Stimulated activated naive B cell treated with anti-CD40 and anti-IgM and Interleukin-4, amounts not matched to agents 10 μg/mL and 1 μg/mL and 100 μg/mL, for 72 hours (primary cell): ENCODE measurements at places on chromosomes 12 and 14.

- DNase-seq: no peak
These were observed 16.6 kb upstream of the PLEK2 start for GRCh38 chr14:67428501-67429031.

DNA sequence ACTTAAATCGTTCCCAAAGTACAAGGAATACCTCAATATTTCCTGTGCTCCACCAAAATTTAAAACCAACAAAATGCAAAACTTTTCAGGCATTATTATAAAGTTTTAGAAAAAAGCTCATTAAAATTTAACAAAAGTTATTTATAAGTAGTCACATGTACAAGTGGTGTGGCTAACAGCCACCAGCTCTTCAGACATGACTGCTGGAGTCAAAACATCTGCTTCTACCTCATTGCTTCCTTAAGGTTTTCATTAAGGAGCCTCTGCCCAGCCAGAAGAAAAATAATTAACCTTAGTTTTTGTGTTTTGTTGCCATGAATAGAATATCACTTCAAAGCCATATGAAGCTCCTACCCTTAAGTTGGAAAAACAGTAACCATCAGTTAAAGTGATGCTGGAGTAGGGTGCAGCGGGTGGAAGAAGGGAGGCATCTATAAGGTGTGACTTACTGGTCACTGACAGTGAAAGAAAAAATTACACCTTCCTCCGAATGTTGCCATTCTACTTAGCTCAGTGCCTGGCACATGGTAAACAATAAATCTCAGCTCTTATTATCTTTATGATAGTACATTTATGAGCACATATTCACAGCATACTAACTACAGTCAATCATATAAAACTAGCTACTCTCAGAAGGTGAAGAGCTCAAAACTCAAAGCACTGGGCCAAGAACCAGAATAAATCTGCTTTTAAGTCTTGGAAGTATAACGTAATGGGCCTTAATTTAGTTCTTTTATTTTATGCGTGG is 57.7 kb downstream of the GALC start:
- DNase-seq: no peak

GRCh38 chr14:100790502-100791347 is 35.2 kb upstream of the MEG3 start:
- no peak for DNase-seq

DNA sequence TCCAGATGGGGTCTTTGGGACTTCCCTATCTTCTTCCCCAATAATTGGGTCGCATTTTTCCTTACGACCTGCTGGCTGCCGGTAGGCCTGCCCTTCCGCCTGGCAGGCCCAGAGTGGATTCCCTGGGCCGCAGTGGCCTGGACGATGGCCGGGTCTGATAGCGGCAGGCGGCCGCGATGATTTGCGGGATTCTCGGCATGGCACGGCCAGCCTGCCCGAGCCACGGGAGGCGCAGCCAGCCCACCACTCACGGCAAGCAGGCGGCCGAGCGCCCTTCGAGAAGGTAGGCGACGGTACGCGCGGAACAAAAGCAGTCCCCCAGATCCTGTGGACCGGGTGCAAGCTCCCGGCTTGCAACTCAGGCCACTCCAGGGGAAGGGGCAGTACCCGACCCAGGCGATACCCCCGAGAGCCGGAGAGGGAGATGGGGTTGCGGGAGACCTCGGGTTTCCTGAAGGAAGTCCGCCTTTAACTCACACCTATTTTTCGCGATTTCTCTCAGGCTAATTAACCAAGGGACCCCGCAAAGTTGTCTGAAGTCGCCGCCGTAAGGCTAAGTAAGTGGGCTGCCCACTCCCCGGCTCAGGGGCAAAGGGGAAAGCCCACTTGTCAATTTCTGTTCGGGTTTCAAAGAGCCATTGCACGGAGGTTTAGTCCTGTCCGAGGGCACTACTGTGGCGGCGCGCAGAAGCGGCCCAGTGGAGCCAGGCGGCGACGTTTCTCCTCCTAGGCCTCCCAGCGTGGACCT is 1.4 kb upstream of the GSC start:
- no peak for DNase-seq

DNA sequence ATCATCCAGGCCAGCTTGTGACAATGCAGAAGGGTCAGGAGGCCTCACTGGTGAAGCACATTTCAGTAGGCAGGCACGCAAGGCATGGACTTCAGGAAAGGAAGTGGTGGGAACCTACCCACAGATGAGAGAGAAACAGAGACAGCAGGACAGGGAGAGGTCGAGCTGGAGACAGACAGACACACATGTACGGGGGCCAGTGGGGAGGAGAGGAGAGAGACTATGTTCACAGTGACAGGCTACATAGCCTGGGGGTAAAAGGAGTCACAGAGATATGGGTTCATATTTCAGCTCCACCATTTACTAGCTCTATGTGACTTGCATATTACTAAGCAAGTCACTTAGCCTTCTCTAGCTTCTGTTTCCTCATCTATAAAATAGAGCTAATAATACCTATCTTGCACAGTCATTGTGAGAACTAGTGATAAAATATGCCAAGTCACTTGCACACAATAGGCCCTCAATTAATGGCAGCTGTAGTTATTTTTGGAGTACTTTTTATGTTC is 91.1 kb upstream of the FUT8 start:
- no peak for DNase-seq

DNA sequence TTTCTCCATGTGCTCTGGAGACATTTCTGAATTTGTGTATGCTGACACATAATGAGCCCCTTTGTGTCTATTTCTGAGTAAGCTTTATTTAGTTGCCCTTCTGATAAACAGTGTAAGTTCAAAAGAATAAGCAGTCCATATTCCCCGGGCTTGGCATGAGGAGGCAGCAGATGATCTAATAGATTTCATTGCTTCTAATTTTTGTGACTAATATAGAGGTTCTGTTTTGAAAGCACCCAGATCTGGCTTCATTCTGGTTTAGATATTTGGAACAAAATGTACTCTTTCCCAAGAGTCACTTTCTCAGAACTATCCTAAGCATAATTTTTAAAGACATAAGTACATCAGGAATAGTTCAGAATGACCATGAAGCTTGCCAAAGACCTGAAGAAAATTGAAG is 290.9 kb downstream of the BTG1 start:
- DNase-seq: no peak

GRCh38 chr12:90216020-90216552 is 507.4 kb upstream of the ATP2B1 start:
- DNase-seq: no peak

- no peak for DNase-seq
These were observed 192.4 kb downstream of the FUT8 start for GRCh38 chr14:65604936-65605335.

DNA sequence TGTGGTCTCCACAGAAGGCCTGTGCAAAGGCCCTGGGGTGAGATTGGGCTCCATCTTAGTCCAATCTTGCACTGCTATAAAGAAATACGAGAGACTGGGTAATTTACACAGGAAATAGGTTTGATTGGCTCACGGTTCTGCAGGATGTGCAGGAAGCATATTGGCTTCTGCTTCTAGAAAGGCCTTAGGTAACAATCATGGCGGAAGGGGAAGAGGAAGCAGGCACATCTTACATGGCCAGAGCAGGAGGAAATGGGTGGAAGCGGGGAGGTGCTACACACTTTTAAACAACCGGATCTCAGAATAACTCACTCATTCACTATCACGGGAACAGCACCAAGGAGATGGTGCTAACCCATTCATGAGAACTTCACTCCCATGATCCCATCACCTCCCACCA is 55.4 kb downstream of the FAR2 start:
- DNase-seq: no peak

DNA sequence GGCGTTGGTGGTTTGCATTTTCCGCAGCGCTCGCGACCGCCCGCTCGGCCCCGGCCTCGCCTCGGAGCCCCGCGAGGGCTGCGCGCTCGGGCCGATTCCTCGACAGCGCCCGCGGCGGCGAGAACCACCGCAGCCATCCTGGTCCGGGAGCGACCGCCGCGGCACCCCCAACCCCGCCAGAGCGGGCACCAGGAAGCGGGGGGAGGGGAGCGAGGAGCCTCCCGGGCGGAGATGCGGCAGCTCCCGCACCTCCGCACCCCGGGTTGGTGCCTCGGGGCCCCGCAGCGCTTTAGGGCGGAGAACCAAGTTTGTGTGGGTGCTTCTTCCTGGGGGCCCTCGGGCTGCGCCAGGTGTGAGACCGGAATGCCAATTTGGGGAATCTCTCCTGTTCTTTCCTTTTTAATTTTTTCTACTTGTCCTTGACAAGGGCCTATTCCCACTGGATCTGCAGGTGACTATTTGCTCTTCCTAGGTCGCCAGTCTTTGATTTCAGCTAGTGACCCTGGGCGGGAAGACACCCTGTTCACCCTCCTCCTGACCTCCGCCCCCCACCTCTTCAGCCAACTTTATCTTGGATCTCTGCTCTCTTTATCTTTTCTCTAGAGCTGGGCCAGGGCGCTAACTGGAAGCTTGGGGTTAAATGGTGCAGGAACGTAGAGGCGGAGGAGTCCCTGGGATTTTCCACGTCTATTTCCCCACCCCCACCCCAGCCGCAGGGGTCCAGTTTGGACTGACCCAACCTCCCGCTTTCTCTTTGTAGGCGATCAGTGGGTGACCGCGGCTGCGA is at the start of gene SOCS2:
TSS of gene SOCS2 (plus strand) at position 751 of the 787 bp plus-strand sequence. CDS start 223 bp downstream, outside the sequence.
- DNase-seq: peak; percentile 26

GRCh38 chr14:24834956-24835355 is 201.0 kb upstream of the GZMB start:
- DNase-seq: no peak

DNA sequence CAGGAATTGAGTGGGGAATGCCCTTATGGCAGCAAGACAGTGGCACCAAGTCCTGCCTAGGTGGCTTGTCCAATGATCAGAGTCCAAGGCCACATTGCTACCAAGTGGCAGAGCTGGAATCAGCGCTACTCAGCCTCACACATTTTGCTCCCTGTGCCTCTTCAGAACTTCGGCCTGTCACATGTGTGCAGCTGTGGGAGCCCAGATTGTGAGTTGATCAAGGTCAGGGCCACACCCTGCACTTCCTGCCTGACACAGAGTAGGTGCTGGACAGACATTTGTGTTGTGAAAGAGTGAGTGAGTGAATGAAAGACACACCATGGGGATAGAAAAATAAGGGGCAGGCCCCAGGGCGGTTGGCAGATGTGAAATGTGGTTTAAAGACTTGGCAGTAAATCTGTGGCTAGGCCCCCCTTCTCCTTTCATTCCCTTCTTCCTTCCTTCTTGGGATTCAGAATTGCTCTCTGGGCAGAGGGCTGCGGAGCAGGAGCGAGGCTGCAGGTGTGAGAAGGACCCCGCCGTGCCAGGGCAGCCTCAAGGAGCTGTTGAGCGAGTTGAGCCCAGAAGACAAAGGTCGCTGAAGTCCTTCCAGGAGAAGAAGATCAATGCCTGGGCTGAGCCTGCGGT is 83.5 kb downstream of the SLC25A47 start:
- no peak for DNase-seq

DNA sequence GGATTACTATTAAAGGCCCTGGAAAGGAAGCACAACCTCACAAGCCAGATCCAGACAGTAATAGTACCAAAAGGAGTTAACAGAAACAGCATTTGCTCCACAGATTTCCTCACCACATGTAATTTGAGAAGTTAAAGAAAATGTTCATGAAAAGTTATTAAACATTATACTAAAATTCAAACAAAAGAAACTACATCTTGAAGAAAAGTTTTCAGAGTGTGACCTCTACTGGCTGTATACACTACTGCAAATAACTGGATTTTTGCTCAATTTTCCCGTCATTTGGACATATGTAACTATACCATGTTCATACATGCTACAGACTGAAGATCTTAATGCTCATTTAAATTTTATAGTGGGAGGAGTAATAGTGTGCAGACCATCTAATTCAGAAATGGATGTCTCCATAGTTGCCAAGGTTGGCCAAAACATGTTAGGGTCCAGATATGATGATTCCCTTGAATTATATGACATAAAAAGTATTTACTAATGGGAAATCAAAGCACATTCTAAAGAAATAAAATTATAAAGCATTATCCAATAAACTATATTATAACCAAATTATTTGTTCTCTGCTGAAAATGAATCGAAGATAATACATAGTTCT is 5.6 kb downstream of the KRR1 start:
- no peak for DNase-seq

DNA sequence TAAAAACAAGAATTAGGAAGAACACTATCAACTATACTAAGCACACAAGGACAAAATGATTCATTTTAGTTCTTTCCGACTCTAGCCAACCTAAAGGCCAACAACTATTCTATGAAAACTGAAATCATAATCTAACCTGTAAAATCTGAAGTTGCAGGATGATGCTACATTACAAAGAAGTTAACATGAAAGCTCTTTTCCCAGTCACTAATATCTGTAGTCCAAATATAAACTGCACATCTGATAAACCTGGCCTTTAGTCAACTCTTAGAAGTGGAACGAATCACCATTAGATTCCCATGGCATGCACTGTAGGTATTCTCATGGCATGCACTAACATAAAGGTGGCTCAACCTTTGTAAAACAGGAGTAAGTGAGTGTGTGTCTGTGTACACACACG is 41.7 kb downstream of the BLTP3B start:
- DNase-seq: no peak

DNA sequence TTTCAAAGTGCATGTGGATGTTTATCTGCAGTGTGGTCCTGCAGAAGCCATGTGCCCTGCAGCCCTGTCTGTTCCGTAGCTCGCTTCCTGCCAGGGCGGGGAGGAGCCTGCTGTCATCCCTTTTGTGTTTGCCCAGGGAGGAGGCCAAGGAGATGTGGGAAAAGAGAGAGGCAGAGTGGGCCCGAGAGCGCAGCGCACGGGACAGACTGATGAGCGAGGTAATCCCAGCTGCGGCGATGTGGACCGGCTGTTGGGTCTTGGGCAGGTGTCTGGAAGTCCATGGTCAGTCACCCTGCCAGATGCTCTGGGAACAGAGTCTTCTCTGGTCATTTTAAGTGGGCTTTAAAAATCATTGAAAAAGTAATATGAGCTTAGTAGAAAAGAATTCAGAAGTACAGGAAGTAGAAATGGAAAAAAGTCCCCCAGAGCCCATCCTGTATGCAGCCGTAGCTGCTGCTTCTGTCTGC is 12.8 kb downstream of the TCHP start:
- DNase-seq: no peak

GRCh38 chr14:104221636-104222369 is 83.4 kb downstream of the KIF26A start:
- no peak for DNase-seq

- no peak for DNase-seq
These were observed 35.4 kb downstream of the SPTSSA start for GRCh38 chr14:34426313-34427295.

DNA sequence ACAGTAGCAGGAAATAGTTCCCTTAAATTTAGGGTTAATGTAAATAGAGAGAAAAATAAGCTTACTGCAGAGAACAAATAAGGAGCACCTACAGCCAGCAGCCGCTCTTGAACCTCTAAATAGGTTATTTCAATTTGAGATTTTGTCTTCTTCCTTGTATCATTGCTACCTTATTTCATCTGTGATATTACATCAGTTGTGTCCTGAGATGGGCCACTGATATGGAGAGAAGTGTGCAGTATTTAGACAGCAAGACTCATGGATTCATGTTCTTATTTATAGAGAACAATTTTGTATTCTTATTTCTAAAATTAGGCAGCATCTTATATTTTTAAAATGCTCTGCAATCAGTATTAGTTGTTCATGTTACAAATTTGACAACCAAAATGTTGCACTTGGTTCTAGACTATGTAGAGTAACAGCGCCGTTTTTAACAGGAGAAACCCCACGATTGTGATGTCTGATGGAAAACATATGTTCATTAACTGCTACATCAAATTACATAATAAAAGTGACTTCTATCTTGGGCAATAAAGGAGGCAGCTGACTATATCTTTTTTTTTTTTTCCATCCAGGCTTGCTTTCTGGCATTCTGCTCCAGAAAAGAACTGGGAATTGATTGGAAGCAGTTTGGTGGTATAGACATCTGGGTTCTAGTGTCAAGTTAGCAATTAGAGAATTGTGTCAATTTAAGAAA is 117.9 kb downstream of the CAND1 start:
- DNase-seq: no peak
